AG04449 (cell line): ENCODE measurements at places on chromosomes 2 and 18.

DNA sequence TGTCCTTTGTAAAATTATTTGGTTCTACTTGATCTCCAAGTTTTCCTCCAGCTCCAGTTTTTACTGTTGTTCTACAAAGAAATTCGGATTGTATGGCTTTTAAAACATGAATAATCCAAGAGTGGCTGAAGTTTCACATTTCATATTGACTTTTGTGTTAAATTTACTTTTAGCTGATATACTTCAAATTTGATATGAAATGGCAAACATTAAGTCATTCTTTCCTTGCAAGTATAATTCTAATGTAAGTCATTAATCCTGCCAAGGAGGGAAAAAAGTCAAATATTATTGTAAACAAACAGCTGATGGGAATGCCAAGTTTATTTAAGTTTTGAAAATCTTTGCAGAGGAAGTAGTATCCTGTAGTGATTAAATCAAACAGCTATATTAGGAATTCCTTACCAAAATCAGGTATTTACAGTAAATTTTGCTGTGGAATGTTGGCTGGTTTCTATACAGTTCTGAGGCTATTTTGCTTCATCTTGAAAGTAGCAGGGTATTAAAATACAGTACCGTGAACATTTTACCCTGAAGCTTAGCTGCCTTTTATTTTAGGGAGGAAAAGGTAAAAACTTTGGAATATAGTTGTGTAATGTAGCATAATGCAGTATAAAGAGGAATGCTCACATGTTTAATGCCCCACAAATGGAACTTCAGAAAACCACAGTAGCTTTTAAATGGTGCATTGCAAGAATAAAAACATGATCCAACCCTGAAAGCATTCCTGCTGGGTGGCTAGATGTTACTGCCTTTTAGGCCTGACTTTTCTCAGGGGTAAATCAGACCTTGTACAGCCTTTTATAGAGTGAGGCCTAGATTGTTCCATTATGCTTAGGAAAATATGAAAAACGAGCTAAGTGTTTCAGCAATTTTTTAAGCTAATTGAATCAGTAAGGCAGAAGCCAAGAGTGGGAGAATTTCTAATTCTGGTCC, 62.7 kb upstream of the NT5C1B start:
- DNase-seq, result peak; percentile 82

DNA sequence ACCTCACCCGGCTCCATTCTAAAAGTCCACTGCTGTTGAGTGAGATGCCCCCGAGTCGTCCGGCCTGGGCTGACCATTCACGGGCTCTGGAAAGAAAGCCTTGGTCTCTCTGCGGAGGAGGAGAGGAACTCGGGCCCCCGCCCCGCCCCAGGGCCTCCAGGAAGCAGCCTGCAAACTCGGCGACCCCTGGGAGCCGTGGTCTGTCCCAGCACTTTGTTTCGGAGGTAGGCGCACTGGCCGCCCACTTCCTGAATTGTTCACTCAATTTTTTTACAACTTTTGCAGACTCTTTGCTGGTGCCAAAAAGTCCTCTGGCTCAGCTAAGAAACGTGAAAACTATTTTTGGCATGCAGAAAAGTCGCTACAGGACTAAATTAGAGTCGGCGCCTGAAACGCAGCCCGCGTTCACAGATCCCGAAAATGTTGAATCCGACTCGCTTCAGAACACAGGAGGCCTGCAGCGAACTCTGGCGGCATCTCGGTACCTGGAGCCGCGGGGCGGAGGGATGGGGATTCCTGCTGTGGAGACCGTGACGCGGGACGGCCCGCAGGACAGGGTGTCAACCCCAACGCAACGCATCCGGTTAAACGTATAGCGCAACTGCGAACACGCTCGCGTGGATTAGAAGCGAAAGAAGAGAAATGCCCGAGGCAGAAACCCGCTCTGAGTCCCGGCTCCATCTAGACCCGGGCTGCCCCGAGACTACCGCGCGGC, 1.5 kb downstream of the PXDN start:
- DNase-seq, result no peak

- peak; percentile 93 for DNase-seq
Measured at GRCh38 chr2:167140767-167141166, 252.5 kb downstream of the XIRP2 start.

DNA sequence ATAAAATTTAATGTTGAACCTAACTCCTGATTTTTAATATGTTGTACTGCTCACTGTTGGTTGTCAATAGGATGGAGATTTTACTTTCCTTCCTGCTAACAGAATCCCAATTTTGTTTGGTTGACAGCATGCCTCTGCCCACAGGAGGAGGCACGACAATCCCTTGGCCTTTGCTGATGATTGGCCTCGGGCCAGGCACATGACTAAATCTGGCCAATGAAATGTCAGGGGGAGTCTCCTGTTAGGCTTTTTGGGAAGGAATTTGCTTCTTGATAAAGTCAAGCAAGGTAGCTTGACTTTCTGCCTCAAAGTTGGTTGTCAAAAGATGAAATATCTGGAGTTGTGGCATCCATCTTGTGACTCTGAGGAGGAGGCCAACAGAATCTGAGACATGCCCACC, 6.8 kb upstream of the TGFA start:
- DNase-seq, result no peak

DNA sequence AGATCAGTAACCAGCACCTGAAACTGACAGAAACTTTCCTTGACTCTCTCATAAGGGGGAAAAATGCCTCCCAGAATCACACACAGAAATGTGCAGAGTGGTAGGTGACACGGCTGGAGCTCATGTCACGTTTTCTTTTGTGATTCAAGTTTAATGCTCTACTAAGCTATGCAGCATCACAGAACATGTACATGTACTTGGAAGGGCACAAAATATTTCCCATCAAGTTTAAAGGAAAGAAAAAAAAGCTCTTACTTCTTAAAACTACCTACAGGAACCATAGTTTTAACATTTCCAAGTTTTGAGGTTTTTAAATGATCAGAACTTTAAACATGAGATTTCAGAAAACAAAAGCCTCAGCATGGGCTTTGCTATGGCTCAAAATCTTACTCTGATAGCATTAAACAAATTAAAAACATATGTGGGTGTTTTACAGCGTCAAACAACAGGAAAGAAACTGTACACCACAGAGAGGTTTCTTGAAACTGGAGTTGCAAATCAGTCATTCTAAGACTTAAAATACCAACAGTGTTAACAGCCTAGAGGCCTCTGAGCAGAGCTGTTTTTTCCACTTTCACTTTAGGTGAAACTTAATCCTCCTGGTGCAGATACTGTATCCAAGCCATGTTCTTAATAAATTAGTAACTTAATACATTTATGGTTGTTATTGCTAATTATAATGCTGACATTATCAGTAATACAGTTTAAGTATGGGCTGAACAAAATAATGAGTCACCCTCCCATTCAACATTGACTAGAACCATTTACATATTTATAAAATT, 30.1 kb downstream of the MBP start:
- DNase-seq, result peak; percentile 80

GRCh38 chr2:67048314-67048713, 348.8 kb upstream of the ETAA1 start:
- no peak for DNase-seq

DNA sequence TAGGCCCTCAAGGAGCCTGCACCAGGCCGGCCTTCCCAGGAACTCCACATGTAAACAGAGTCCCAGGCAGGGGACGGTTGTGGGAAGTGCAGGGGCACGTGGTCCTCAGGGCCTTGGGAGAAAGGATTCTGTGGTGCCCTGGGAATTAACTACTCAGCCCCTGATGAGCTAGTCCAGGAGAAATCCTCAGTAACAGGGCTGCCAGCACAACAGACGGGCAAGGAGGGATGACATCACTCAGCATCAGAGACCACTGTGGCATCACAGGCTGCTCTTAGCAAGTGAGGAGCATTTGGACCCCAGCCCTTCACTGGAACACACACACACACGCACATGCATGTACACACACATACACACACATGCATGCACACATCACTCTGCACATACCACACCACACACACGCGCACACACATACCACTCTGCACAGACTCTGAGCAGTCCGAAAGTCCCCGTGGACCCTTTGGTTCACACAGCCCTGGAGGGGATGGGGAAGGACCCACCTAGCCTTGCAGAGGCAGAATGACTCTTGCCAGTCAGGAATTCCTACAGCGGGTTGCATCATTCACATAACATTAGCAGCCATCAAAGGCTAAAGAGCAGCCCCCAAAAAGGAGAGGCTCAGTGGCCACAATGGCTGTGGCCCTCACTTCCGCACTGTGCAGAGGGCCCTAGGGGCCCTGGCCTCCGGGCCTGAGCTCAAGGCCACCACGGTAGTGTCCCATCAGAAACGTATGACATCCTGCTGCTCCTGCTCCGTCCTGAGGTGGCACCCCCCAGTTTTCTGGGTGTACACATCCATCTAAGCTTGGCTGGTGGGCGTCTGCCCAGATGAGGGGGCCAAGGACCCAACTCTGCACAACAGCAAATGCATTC, 1.9 kb upstream of the NMUR1 start:
- DNase-seq, result no peak

- DNase-seq, result no peak
Measured at GRCh38 chr2:169690958-169691357, 3.2 kb downstream of the CFAP210 start.

- no peak for DNase-seq
Measured at GRCh38 chr2:176385219-176385759, 116.0 kb downstream of the MTX2 start.

DNA sequence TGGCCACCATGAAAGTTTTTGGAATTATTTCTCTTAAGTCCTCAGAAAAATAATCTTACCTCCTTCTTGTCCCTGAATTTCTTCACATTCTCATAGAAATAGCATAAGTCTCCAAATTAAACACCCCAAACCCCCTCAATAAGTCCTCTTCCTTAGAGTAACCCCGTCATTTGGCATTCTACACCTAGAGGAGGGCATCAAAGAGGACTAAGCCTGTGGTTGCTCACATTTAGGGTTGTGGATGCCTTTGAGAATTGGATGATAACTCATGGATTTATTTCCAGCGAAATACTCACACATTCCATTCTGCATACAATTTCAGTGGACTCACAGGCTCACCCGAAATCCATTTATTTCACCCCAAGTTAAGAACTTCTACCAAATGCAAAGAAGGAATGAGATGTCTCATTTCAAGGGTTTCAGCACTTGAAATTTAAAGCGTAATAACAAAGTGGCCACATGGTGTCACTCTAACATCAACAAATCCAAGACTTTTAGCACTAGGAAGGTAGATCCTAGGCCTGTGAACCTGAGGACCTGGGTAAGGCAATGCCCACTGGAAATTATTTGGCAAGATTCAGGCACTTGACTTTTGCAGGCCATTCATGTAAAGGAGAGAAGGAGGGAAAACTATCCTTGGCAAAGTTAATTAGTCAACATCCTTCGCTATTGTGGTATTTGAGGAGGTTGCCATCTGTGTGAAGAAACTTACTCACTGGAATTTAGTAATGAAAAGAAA, 24.6 kb downstream of the DYTN start:
- peak; percentile 9 for DNase-seq

DNA sequence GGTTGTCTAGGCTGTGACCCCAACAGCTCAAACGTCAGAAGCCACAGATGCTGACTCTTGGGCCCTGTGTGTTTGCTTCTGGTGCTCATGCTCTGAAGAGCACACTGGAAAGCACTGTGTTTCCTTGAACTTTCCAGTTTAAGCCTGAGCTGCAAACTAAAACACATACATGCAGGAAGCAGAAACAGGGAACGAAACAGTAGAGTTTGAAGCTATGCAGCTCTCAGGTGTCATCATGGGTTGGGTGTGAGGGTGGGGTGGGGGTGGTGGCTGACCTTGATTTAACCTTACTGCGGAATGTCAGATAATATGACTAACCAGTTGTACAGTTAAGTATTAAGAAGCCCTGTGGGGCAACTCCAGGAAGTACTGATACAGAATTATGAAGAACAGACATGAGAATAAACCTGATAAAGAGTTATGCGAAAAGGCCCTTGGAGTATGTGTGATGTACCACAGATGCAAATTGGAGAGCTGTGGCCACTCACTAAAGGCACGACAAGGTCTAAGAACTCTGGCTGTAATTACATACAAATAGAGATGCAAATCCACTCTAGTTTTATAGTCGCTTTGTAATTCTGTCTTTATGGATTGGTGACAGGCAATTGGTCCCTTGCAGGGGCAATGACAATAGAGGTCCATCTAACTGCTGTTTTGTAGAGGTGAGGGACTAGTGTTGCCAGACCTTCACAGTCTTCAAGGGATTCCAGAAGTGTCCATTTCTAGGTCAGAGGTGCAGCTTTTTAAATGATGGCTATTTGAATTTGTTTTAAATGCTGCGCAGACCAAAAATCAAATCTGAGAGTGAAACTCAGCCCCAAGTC, 273.1 kb downstream of the NAPG start:
- no peak for DNase-seq

GRCh38 chr2:20797096-20797495, 25.8 kb downstream of the LDAH start:
- DNase-seq, result no peak

GRCh38 chr2:3575534-3576262, 638 bp downstream of the RPS7 start:
- DNase-seq, result no peak

GRCh38 chr2:43943323-43943722, 52.5 kb downstream of the LRPPRC start:
- no peak for DNase-seq

DNA sequence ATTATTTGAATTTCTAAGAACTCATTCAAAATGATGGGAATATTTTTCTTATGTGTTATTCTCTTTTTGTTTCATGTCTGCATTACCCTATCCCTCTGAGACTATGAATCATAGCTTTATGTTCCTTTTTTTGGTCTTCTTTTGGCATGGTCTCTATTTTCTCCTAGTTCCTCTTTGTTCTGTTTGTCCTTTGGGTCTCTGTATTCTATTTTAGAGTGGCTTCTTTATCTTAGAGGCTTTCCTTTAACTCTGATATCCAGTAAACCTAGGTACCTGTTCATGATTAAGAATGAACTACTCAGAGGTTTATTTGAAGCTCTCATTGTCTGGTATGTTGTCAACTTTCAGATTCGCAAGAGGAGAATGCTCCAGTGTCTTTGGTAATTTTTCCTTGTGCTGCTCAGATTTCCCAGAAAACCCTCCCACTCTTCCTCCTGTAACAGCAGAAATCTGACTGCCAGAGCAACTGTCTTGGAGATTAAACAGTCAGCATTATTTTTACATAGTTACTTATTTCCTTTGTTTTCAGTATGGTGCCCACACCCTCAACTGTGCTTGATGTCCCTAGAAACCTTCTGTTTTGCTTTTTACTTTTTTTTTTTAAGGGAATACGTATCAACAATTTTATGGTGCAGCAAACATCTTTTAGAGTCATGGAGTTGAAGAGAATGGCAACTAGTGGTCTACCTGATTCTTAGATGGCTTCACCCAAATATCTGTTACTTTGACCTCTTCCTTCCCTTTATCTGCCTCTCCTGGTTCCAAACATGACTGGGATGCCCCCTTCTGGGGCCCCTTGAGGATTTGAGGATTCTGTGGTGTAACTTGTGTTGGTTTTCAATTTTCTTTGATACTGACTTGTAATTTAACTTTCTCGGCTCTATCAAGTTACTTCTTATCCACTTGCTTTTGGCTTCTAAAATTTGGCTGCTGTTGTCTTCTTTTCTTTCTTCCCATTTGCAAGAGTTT, 92.0 kb downstream of the DPP10 start:
- no peak for DNase-seq
